ENCODE measurements at places on chromosomes 11 and 22.
A peak's percentile ranks its signal among the peaks of the same experiment; 100 is the strongest.

DNA sequence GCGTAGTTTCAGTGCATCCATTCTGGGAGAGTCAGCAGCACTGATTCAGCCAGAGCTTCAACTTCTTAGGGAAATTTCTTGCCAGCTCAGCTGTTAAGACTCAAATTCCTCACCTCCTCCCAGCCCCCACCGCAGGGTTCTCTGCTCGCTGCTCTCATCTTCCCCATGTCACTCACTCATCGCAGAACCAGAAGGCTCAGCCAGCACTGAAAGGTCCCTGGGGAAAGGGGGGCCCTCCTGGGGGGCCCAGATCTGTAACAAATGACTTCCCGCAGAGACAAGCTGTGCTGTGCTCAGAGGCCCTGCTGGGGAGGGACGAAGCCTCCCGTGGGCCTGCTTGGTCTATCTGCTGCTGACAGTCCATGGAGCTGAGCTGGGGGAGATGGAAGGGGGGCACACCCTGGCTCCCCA lies 220.6 kb downstream of the NTM start:
- DNase-seq: no peak

- no peak for DNase-seq
Measured at GRCh38 chr11:57777969-57778317, 16.3 kb downstream of the CTNND1 start.

DNA sequence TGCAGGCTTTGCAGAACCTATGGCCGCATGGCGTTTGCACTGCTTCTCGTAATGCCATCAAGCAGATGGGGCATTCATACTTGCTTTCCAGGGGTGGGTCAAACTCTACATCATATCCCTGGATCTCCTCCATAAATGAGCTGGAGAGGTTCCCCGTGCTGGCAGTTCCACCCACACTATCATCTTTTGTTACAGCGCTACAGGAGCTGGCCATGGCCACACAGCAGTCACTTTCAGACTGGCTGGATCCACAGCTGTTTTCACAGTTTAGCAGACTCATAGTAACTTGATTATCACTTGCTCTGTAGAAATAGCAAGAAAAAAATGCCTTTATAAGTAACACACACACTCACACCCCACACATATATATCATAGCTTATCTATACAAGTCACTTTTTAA lies 8.8 kb downstream of the TRAF6 start:
- no peak for DNase-seq

DNA sequence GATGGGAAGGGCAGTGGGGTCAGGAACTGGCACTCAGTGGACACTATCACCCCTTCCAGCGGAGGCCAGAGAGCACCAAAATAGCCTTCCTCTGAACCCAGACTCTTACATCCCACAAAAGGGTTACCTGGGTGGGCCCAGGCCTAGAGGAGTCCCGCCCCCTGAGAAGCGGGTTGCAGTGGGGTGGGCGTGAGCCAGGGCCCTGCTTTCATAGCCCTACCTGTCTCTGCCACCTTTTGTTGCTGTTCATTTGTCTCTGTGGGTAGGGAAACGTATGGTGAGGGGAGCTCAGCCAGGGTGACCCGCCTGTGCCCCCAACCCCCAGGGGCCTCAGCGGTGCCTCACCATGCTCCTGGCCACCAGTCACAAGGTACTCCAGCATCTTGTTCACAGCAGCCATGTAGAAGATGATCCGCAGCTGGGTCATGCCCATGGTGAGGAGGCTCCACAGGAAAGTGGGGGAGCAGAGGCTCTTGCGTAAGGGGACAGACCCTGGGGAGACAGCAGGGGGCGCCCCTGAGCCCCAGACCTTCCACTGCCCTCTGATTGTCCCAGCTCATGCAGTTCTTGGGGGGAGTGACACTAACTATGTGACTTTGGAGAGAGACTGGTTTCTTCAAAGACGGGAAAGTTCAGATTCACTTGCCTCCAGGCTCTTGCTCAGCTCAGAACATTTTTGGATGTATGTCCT lies 24.0 kb downstream of the SLC43A1 start:
- DNase-seq: peak; percentile 43

DNA sequence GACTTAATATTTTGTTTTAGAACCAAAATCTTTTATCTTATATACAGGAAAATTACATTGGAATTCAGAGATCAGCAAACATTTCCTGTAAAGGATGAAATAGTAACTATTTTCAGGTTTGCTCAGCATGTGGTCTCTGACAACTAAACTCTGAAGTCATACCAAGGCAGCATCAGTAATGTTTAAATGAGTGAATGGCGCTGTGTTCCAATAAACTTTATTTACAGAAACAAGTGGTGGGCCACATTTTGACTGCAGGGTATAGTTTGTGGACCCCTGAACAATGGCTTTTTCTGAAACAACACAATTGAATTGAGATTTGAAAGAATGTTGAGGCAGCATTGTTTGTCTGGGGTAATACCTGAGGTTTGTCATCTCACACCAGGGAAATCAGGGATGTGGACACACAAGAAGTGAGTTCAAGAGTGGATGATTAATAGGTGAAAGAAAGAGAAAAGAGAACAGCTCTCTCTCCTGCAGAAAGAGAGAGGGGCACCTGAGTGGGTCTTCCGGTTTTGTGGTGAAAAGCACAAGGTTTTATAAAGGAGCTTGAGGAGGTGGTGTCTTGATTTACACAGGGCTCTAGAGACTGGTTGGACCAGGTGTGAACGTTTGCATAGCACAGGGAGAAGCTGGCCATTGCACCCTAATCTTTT lies 113.5 kb upstream of the VPREB1 start:
- DNase-seq: no peak

DNA sequence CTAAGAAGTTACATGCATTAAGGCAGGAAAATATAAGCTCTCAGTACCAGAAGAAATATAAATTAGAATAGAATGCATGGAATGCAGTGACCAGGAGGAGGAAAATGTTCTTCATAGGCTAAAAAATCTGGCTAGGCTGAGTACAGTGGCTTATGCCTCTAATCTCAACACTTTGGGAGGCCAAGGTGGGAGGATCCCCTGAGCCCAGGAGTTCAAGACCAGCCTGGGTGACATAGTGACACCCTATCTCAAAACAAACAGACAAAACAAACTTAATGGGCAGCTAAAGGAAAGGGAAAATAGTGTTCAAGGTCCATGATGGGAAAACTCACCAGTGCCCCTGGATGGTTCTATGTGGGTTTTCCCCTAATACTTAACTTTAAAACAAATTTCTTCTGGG lies 78.3 kb upstream of the RASSF10 start:
- no peak for DNase-seq

- no peak for DNase-seq
Measured at GRCh38 chr11:89477175-89477574, 14.0 kb downstream of the NOX4 start.

DNA sequence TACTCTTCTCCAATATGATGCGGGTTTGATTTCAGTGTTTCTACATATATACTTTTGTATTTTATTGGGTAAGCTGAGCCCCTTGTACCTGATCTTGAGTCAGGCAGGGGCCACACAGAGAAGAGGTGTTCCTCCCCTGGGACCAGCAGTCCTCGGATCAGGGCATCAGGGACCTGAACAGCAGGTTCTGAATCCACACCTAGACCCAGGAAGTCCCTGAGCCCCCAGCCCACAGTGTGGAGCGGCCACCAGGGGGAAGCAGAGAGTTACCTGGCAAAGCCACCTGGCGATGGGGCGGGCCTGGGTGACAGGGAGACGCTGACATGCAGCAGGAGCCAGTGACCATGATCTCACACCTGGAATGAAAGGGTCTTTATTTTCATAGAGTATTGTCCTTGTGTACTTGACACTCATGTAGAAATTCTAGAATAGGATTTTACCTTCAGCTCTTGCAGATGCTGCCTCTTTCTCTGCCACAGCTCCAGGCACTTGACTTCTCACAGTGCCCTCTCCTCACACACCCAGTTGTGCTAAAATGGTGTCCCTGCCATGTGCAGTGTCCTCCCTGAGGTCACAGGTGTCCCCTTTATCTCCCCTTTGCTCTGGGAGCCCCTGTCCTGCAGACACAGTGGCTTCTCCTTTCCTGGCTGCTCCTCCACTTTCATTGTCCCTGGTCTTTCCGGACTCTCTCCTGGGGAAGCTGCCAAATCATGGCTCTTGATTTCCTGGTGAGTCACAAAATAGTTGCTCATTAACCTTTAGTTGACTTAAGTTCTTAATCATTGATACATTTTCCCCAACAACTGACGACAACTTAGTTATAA lies 48.5 kb downstream of the GGTLC2 start:
- DNase-seq: peak; percentile 33

DNA sequence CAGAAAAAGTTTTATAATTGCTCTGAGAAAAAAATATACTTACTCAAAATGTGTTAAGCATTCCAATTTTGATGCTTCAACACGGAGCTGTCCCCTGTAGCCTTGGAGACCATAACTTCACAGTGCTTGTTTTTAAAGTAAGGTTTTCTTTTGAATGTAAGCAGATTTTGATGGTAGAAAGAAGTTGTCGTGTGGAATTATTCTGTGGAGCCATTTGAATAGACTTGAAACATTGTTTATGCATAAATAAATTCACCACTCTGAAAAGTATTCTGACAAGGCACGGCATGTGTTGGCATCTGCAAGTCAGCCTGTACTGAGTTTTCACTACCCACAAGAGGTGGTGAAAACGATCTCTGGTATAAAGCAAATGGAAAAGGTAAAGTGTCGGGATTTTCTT lies 115.5 kb downstream of the UVRAG start:
- no peak for DNase-seq

- no peak for DNase-seq
Measured at GRCh38 chr22:28424427-28425080, 255.1 kb downstream of the TTC28 start.

- DNase-seq: no peak
Measured at GRCh38 chr22:20433191-20433590, 4.4 kb downstream of the SCARF2 start.

GRCh38 chr11:125494974-125495725 lies 915 bp downstream of the FEZ1 start:
- peak; percentile 53 for DNase-seq

DNA sequence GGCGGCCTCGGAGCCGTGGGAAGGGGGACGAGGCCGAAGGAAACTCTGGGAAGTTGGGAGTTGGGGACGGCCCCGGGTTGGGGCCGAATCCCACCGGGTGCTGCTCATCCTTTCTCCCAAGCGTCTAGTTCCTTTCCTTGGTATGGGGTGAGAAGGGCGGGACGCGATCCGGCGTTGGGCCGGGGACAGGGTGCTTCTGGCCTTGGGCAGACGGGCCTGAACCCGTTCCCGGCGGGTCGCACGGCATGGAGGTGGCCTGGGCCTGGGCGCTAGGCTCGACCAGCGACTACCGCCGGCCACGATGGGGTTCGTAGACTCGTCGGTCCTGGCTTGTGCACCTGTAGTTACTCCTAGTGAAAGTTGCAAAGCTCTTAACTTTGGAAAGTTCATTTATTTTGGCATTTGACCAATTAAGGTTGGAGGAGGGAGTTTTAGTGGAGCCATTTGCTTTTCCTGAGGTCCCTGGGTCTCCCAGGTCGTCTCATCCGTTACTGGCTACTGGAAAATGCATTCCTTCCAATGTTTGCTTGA lies 1.0 kb downstream of the SYT9 start:
- peak; percentile 17 for DNase-seq

DNA sequence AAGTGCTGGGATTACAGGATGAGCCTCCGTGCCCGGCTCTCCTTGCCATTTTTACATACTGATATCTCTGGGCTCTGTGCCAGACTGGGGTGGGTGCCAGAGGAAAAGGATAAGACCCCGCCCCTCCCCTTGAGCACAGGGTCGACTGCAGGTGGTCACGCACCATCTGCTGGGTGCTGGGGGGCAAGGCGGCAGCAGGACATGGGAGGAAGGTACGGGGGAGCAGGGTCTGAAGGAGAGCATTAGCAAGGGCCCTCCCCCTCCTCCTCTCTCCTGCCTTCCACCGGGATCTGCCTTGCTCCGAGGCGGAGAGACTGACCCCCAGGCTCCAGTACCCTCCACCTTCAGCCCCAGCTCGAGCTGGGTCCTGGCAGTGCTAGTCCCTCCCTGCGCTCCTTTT lies 9.7 kb upstream of the PGA3 start:
- DNase-seq: no peak

GRCh38 chr22:48001101-48001500 lies 1238.7 kb downstream of the TBC1D22A start:
- no peak for DNase-seq

DNA sequence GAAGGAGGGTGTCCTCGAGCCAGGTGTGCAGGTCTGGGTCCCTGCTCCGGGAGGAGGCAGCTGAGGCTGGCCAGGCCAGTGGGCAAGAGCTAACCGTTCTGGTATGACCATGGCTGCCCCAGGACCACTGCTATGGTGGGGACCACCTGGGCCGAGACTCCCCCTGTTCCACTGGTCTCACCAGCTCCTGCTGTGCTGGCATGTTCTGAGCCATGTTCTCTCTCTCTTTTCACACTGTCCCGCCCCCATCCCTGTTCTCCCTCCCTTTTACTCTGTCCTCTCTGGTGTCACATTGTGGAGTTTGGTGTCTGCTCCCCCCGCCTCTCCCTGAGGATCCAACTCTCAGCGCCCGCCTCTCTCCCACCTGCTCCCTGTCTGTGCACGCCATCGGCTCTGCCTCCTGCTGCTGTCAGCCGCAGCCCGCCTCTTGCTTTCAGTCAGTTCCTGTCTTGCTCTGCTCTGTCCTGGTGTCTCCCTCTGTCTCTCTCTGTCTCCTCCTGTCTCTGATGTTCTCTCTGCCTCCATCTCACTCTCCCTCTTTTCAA lies 66.4 kb downstream of the LRRC32 start:
- no peak for DNase-seq

- no peak for DNase-seq
Measured at GRCh38 chr22:39722501-39722900, 151.9 kb downstream of the CACNA1I start.

DNA sequence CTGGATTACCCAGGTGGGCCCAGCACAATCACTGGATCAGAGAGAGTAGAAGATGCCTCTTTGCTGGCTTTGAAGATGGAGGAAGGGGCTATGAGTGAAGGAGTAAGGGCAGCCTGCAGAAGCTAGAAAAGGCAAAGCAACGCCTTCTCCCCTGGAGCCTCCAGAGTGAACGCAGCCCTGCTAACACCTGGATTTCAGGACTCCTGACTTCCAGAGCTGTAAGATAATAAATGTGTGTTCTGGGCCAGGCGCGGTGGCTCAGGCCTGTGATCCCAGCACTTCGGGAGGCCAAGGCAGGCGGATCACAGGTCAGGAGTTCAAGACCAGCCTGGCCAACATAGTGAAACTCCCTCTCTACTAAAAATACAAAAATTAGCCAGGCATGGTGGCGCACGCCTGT lies 102.4 kb downstream of the MORC2 start:
- no peak for DNase-seq

DNA sequence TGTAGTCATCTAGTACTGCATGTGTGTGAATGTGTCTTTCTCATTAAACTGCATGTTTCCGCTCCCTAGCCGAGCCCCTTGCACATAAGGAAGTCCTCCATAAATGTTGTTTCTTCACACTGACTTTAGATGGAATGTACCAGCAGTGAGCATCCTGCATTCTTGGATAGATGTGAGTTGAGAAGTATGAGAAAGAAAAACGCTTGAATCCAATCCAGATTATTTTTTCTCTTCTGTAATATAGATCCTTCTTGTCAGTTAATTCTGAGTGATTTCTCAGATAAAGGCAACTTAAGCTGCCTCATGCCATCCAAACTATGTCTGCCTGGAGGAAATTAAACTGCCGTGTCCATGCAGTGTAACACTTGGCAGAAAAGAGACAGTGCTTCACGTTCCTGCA lies 268.1 kb upstream of the ISX start:
- no peak for DNase-seq
